SJSA1 (cell line): ENCODE measurements at places on chromosomes 12 and 14. TPM values are rescaled to one million over a fixed set of nuclear protein-coding genes. Genes with fewer than 3 reads are reported as not detected.
A peak's percentile ranks its signal among the peaks of the same experiment; 100 is the strongest.

- 0 out of 2 replicates have a peak, but pooled peaks cover 3% of the 10 kb centered on the region for H3K27me3 ChIP-seq
- no peaks in the 10 kb centered on the region for H3K4me1 ChIP-seq
- H3K27ac ChIP-seq, result no peak overlapping the region
- no peak for DNase-seq
- H3K36me3 ChIP-seq, result no peaks in the 10 kb centered on the region
- H3K4me3 ChIP-seq, result no peak overlapping the region
Measured at GRCh38 chr14:75610834-75611233, 32.4 kb downstream of the FLVCR2 start.

DNA sequence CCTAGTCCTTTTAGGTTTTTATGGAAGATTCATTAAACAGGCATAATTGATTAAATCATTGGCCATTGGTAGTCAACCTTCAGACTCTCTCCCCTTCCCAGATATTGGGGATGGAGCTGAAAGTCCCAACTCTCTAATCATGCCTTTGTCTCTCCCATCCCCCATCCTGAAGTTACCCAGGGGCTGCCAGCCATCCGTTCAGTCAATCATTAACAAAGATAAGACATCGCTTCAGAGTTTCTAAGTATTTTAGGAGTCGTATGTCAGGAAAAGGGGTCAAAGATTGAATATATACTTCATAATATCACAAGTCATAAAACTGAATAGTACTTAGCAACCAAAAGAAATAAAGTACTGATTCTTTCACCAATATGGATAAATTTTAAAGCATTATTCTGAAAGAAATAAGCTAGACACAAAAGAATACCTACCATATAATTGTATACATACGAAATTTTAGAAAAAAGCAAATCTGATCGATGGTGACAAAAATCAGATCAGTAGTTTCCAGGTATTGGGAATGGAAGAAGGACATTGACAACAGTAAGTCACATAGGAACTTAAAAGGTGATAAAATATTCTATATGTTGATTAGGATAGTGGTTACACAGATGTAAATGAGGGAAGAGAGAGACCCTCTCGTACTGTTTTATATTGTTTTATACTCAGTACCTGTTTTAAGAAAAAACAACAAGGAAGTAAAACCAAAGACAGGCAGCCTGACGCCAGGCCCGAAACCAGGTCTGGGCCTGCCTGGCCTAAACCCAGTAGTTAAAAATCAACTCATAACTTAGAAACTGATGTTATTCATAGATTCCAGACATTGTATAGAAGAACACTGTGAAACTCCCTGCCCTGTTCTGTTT, 414.4 kb downstream of the DAD1 start:
- H3K36me3 ChIP-seq, result no peaks in the 10 kb centered on the region
- H3K4me1 ChIP-seq, result no peaks in the 10 kb centered on the region
- H3K4me3 ChIP-seq, result no peak overlapping the region
- H3K27ac ChIP-seq, result no peak overlapping the region

DNA sequence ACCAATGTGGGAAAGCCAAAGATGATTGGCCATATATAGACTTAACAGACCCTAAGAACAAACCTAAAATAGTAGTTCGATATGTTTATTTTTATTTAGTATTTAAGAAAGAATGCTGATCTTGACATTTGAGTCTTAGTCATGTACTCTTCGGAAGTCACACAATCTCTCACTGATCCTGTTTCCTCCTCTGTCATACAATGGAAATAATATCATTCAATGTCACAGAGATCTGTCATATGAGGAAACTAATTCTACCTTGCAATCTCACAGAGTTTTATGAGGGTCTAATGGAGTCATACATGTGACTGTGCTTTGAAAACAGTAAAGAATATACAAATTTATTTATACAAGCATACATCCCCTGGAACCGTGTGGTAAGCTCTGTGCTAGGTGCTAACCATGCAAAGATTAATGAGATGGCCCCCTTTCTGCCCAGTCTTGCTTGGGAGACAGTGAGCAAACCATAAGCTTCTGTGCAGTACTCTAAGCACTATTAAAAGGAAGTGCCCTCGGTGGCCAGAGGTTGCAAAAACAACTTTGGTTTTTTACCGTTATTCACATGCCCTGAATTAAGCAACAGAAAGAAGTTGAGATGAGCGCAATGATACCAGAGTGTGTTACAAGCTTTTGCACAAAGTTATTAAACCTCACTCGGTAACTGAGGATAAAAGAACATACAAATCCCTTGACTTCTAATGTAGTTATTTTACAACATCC, 1.7 kb upstream of the LIN7A start:
- H3K36me3 ChIP-seq, result no peaks in the 10 kb centered on the region
- H3K27me3 ChIP-seq, result peaks cover 37% of the 10 kb centered on the region
- no peak for DNase-seq
- no peak overlapping the region for H3K27ac ChIP-seq

- H3K27me3 ChIP-seq, result no peaks in the 10 kb centered on the region
- H3K27ac ChIP-seq, result no peak overlapping the region
- no peaks in the 10 kb centered on the region for H3K4me1 ChIP-seq
- H3K4me3 ChIP-seq, result no peak overlapping the region
- 0 out of 2 replicates have a peak, but pooled peaks cover 2% of the 10 kb centered on the region for H3K36me3 ChIP-seq
Measured at GRCh38 chr14:96574633-96575632, 72.8 kb downstream of the PAPOLA start.

DNA sequence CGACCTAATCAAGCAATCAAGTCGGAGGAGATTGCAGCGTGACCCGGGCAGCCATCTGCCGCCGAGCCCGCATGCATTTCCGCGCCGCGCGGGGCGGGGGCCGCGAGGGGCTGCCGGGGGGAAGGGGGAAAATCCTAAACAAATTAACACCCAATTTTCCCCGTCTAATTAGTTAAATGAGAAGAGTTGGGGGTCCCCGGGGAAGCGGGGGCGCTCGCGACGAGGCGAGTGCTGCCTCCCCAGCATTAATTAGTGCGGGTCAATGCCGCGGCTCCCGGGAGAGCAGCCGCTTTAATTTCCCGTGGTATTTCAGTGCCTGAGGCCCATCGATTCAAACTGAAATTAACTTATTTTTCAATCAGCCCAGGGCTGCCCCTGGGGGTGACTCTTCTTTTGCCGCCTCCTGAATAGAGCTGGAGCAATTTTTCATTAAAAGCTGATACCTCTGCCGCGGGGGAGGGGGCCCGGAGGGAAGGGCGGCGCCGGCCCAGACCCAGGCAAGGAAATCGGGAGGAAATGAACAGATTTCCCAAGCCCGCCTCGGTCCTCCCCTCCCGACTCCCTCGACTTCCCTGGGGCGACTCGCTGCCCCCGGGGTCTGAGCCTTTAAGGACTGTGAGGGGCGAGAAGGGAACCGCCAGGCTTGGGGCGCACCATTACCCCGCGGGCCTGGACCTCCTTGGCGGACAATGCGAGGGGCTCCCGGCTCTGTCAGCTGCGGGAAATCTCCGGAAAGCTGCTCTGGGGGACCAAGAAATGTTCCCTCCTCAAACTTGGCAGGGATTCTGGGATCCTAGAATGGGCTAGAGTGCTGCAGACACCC, 18.9 kb downstream of the VSX2 start:
- H3K4me3 ChIP-seq, result peak overlapping the region; percentile 35
- no peaks in the 10 kb centered on the region for H3K36me3 ChIP-seq
- no peak overlapping the region for H3K27ac ChIP-seq

DNA sequence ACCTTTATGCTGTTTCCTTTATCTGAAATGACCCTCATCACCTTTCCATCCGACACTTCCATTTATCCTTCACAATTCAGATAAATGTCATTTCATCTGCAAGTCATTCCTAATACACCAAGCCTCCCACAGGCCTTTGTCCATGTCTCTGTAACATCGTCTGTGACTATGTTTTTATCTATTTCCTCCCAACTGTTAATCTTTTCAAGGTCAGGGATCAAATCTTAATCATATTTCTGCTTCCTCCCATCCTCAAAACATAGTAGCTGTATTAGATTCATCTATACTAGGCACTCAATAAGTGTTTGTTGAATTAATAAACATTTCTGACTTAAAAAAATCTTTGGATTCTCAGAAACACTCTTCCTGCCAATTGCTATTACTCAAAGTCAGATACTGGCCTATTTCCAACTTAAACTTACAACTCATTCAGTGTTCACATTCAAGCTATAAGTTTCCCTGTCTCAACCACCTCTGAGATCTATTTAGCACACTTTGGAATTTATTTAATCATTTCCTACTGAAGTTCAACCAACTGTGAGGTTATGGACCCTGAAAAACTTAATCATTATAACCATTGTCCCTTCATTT, 100.2 kb upstream of the ALX1 start:
- no peaks in the 10 kb centered on the region for H3K36me3 ChIP-seq
- no peak overlapping the region for H3K27ac ChIP-seq
- H3K4me1 ChIP-seq, result no peaks in the 10 kb centered on the region
- H3K27me3 ChIP-seq, result no peaks in the 10 kb centered on the region
- H3K4me3 ChIP-seq, result no peak overlapping the region

DNA sequence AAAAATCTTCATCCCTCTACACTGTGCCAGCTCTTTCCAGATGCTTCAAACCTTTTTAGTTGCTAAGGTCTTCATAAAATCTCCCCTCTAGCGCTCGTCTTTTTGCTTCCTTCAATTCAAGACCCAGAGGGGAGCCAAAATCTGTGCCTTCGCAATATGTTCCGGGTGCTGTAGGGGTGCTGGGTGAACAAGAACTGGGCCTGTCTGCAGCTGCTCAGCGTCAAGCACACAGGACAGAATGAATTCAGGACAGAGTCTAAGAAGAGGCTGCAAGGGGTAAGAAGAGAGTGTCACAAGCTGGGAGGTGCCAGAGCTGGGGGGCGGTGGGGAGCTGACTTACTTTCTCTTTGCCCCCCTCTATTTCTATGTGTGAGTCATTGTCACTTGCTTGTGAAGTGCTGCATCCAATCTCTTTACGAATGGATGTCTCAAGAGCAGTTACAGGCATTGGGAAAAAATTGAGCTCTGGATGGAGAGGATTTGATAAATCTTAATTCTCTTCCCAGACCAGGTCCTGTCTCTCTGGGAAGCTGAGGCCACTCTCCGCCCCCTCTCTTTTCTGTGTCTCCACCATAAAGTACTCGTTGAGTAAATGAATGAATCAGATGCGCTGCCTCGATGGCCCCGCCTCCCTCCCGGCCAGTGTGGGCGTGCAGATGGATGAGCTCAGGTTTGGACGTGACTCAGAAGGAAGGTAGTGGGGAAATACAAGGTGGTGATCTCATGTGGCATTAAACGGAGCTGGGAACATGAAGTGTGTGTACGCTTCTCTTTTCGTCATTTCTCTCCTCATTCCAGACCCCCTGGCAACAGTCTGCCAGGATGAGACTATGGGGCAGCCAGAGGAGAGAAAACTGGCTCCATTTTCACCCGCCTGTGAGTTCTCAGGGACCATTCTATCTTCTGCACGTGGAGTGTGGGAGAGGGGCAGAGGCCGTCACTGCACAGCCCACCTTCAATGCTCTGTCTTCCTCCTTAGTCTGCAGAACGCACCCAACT, 91.3 kb downstream of the TSPAN9 start:
- no peaks in the 10 kb centered on the region for H3K27me3 ChIP-seq
- DNase-seq, result peak; percentile 92
- H3K4me1 ChIP-seq, result peaks cover 46% of the 10 kb centered on the region
- no peak overlapping the region for H3K4me3 ChIP-seq

DNA sequence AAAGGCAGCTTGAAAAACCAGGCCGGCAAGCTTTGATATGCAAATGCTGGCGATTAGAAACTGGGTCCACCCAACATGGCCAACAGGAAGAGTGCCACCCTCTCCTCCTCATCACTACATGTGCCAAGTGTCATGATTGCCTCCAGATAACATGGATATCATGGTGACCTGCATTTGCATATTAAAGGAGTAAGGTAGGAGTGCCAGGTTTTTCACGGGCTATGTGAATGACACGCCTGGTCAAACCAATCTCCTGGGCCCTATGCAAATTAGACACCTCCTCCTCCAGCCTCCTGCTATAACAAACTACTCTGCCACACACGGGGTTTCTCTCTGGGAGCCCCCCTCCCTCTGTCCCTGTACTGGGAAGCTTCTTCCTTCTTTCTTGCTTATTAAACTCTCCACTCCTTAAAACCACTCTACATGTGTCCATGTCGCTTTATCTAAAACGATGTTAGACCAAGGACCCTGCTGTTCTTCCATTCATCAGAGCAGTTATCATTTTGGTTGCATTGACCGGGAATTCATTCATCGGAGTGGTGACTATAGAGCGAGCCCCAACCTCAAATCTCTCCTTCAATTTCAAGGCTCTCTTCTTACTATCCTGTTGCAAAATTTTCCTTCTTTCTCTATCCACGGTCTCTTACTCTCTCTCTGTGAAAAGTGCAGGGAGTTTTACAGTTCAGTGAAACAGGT, 27.5 kb downstream of the APOBEC1 start:
- no peak for DNase-seq
- no peaks in the 10 kb centered on the region; the same call in 1 of the 2 replicates for H3K27me3 ChIP-seq
- no peak overlapping the region for H3K27ac ChIP-seq

GRCh38 chr12:18454330-18454729, 193.0 kb downstream of the PIK3C2G start:
- H3K27ac ChIP-seq, result no peak overlapping the region
- no peak overlapping the region for H3K4me3 ChIP-seq
- H3K36me3 ChIP-seq, result no peaks in the 10 kb centered on the region
- no peak for DNase-seq
- no peaks in the 10 kb centered on the region for H3K4me1 ChIP-seq
- H3K27me3 ChIP-seq, result no peaks in the 10 kb centered on the region

GRCh38 chr12:713281-713875, 39.0 kb upstream of the WNK1 start:
- no peaks in the 10 kb centered on the region for H3K36me3 ChIP-seq
- no peak for DNase-seq
- H3K27ac ChIP-seq, result no peak overlapping the region

- no peak overlapping the region for H3K27ac ChIP-seq
- no peak for DNase-seq
- 0 out of 2 replicates have a peak, but pooled peaks cover 4% of the 10 kb centered on the region for H3K27me3 ChIP-seq
- H3K4me3 ChIP-seq, result no peak overlapping the region
Measured at GRCh38 chr14:20583908-20584307, 3.9 kb downstream of the RNASE11 start.

The DBX2 gene
- not detected in 2 replicates for total RNA-seq

The TBC1D30 gene
- 0.19 TPM in 1 of 2 replicates, not detected in the other for total RNA-seq

The GLT8D2 gene
- total RNA-seq, result 40.1 and 47.6 TPM in 2 replicates

The E2F7 gene
- 11.6 and 22.1 TPM in 2 replicates for total RNA-seq

The CD69 gene
- total RNA-seq, result 0.13 and 0.25 TPM in 2 replicates

The JAG2 gene
- 125 and 160 TPM in 2 replicates for total RNA-seq

The PROX2 gene
- total RNA-seq, result not detected in 2 replicates

The KCNH5 gene
- total RNA-seq, result not detected in 2 replicates
